ENCODE measurements at places on chromosomes 7 and 10.

DNA sequence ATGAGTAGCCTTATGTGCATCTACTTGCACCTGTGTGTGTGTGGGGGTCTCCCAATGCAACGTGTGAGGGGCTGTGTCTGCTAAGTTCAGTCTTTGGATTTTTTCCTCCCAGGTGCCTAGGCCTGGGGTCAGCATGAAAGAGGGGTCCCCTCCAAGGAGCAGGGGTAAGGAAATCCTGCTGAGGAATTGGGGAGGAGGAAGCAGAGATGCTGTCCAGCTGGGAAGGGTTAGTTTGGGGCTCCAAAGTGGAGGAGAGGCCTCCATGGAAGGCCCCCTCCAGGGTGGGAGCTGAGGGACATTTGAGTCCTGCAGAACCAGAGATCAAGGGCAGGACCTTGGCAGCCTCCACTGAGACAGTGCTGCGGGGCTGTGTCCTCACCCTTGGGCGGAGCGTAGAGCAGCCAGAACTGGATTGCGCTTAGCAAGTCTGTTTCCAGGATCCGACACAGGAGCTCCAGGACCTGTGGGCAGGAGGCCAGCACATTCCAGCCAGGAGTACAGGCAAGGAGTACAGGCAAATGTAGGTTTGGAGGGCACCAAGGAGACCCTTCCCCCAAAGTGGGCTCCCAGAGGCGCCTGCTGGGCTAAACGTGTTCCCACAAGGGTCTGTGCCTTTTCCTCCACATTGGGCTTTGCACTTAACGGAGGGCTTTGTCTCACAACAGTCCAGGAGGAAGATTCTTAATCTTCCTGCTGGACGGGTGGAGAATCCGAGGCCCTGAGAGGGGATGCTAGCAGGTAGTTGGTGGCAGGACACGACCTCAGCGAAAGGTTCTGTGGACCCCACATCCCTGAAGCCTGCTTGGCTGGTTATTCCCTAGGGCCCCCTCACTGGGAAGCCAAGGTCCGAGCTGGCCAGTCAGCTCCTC is 10.1 kb downstream of the TBATA start:
- no peak for DNase-seq

GRCh38 chr10:133565441-133566294 is at the start of gene SYCE1:
Gene SYCE1, minus strand, starts transcription at chr10:133565583. Its CDS starts 54 bp downstream, at chr10:133565529.
- DNase-seq = no peak

GRCh38 chr10:30967650-30968410 is 63.8 kb downstream of the ZNF438 start:
- no peak for DNase-seq

- DNase-seq = no peak
These were observed 151.5 kb downstream of the SLIT1 start for GRCh38 chr10:97034301-97034700.

GRCh38 chr10:43785252-43785651 is 136.6 kb upstream of the ZNF32 start:
- DNase-seq = no peak

- DNase-seq = no peak
These were observed 39.0 kb downstream of the CDH23 start for GRCh38 chr10:71435571-71436267.
